Kidney tubule cell (primary cell): ENCODE measurements at places on chromosomes 3 and 15.
A peak's percentile ranks its signal among the peaks of the same experiment; 100 is the strongest.

- no peak for DNase-seq
Measured at GRCh38 chr3:45583021-45583851, 11.3 kb upstream of the LIMD1 start.

DNA sequence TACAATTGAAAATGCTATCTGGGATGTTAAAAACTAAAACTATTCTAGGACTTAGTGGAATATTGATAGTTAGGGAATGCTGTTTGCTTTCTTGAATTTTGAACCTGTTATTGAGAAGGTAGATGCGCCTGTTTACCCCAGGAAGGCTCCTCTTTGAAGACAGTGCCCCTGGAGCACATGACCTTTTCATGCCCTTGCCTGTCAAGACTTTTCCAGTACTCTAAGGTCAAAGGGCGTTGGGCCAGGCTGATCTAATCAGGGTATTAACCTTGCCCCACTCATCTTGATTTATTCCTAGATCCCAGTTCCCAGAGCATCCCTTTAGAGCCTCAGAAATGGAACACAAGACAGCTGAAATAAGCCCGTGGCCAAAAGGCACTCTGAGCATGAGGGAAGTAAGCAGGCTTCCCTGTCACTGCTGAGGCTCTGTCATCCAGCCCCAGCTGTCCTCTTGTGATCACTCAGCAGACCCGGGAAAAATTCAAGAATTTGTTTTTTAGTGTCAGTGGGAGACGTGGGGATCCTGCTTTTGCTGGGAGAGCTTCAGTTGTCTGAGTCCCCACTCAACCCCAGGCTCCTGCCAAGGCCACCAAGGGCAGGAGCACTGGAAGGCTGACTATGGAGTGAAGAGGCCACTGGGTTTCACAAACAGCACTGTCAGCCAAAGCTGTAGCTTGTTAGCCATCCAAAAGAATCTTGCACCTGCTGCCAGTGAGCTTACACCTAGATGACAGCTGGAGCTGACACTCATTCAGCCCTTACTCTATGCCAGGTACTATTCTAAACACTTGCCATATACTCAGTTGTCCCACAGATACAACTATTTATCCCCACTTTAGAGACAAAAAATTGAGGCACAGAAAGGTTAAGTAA lies 169.0 kb downstream of the PGPEP1L start:
- DNase-seq: no peak

DNA sequence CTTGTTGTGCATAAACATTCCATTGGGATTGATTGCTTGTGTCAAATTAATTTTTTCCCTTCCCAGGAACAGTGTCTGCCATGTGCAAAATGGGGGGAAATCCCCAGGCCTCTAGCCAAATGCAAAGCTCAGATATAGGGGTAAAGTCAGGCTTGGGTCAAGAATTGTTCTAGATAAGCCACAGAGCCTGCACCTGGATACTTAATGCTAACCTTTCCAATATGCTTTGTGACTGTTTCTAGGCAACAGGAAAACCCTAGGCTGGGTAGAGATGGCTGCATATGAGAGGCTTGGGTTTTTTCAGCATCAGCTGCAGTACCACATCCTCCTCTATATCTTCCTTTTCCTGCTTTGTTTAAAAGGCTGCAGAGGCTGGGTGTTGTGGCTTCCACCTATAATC lies 61.9 kb upstream of the ROPN1 start:
- DNase-seq: peak; percentile 39

GRCh38 chr3:65886391-65886790 lies 152.3 kb downstream of the MAGI1 start:
- DNase-seq: no peak

DNA sequence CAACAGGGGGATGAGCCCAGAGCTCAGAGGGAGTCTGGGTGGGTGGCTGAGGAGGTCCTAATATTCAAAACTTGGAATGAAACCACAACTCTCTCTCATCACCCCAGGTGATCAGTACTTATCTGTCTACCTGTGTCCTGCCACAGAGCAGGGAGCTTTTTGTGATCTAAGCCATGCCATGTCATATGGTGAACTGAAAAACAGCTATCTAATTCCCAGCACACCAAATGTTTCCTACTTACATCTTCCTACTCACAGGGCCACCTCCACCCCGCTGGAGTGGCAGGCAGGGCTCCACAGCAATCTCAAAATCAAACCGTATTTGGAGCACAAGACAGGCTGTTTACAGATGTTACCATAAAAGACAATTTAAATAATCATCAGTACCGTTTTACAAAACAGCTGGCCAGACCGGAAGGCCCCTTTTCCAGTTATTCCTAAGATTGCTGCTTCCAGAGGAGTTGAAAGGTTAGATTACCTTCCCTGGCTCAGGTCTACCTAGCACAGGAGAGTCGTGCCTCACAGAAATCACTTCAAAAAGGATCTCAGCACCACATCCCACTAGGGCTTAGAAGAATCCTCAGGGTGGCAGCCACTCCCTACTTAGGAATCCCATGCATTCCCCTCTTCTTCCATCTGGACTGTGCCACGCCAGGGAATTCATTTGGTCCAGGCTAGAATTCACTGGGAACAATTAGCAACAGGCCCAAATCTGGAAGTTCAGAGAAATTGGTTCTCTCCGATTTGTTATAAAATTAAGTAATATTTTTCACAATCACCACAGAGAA lies 226.6 kb upstream of the IL12A start:
- peak; percentile 67 for DNase-seq

DNA sequence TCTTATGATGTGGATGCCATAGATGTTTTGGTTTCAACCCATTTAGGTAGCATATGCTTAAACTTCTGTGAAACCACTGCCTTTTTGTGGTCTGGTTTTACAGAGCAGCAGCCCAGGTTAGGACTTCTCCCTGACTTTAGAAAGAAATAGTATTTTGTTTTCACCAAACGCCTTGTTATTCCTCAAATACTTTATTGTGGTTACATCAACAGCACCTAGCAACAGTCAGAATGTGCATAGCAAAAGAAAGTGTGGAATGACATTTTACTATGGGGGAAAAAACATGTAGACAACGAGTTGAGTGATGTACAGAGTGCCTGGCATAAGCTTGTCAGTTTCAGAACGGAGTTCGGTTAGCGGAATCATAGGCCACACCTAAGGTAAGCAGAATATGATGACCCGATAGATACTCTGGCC lies 159.2 kb downstream of the TPRG1 start:
- no peak for DNase-seq

DNA sequence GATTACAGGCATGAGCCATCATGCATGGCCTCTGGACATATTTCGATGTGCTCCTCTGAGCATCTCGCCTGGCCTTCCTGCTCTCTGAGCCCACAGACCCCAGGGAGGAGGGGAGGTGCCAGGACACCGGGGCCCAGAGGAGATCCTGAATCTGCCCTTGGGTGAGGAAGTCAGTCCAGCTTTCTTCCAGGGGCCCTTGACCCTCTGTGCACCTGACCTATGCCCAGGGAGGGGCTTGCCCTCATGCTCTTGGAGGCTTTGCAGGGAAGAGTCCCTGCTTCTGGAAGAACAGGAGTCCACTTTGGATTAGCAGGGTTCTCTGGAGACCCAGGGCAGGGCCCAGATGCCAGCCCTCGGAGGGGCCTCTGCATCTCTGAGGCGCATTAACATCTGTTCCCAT lies 1.4 kb downstream of the ACSBG1 start:
- DNase-seq: no peak

- DNase-seq: peak; percentile 42
Measured at GRCh38 chr15:93035953-93036810, 52.8 kb downstream of the RGMA start.

DNA sequence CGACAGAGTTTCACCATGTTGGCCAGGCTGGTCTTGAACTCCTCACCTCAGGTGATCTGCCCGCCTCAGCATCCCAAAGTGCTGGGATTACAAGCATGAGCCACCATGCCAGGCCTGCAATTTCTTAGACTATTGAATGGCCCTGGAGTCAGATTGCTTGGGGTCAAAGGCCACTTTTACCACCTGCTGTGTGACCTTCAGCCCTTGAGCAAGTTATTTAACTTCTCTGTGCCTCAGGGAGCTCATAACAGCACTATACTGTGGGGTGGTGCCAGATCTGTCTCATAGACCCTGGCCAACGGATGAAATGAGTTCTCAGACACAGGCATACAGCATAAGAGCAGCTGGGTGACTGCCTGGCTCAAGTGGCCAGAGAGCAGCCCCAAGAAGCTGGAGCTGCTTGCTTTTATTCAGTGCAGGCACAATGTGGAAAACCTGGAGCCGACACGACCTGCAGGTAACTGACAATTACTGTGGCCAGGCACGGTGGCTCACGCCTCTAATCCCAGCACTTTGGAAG lies 44.9 kb upstream of the FURIN start:
- no peak for DNase-seq
